K562 (cell line): ENCODE measurements at places on chromosomes 2 and 18.

- DNase-seq: no peak
Observed at GRCh38 chr2:96537734-96538486, 1.4 kb downstream of the ARID5A start.

DNA sequence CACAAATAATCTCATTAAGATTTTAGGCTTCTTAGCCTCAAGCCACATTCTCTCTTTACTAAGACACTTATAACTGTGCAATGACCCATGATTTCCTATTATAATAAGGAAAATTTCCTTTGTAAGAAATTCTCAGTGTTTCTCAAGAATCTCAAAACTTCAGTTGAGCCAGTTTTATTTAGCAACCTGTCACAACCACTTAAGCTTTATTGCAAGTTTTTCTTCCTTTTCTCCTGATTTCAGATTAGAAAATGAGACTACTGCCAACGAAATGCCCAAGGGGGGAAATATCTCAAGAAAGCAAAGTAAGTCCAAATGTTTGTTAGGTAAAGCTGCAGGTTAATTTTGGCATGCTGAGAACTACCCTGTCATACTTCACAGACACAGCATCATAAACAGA is 178.5 kb downstream of the THADA start:
- no peak for DNase-seq

- DNase-seq: no peak
Observed at GRCh38 chr2:151904807-151905206, 76.6 kb upstream of the ARL5A start.

- DNase-seq: no peak
Observed at GRCh38 chr2:168722592-168722991, 79.8 kb upstream of the NOSTRIN start.

GRCh38 chr18:33128581-33128980 is 311.9 kb downstream of the CCDC178 start:
- no peak for DNase-seq

DNA sequence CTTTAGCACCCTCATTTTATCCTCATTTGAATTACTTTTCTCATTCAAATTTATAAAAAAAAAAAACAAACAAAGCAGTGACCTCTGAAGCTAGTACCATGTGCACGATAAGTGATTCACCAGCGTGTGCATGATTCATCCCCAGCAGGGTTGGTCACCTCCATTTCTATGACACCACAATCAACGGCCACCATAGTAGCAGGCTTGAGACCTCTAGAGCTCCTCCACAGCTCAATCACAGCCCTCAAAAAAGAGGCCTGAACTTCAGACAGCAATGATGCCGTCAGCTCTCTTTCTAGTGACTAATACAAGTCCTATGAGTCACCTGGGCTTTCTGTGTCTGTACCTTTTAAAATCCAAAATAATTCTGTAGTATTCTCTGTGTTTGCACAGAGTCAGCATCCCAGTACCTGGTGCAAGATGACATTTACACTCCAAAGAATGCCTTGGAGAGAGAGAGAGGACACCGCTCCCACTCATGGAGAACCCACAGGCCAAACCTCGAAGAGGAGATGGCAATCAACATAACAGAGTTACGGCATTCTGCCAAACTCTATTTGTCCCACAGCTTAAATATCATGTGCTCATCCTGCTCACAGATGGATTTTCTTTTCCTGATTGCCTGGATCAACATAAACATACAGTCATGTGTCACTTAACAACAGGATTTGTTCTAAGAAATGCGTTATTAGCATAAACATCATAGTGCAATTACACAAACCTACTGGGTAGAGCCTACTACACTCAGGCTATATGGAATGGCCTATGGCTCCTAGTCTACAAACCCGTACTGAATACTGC is 58.7 kb downstream of the L3MBTL4 start:
- DNase-seq: no peak

DNA sequence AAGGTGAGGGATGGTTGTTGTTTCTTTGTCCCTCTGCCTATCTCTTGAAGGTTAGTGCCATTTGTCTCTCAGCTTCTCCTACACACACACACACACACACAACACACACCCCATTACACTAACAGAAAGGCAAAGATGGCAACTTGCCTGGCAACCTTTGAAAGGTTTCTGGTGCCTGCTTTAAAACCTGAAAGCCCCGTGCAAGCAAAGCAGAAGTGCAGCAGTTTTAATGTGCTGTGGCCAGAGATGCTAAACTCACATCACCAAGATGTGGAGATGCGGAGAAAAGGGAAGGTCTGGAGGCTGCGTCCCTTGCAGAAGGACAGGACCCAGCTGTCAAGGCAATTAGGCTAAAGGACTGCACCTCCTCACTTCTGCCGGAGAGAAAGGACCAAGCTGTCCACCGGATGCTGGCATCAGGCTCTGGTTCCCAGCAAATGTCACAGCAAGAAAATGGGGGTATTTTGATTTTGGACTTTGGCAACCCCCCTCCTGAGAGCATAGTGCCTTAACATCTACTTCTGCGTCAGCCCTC is 196.4 kb downstream of the ARL4C start:
- no peak for DNase-seq

GRCh38 chr2:151087377-151087776 is 174.3 kb downstream of the RBM43 start:
- DNase-seq: no peak

DNA sequence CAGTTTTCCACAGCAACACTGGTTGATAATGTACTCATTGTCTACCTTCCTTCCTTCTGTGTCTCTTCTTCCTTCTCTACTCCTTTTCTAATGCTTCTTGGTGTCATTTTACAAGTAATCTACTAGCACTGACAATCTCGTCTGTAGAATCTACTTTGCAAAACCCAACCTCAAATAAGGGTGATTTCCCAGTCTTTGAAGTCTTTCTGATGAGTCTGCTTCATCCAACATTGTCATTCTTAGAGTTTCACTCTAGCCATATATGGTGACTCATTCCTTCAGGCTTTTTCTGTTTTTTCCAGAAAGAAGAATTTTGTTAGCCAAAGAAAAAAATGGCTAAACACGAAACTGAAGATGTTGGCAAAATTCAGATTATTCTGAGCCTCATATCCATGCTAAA is 288.7 kb downstream of the MBD2 start:
- DNase-seq: no peak

- no peak for DNase-seq
Observed at GRCh38 chr2:159225025-159226016, 61.2 kb downstream of the WDSUB1 start.

- peak; percentile 15 for DNase-seq
Observed at GRCh38 chr2:174120346-174120745, 128.0 kb downstream of the OLA1 start.

DNA sequence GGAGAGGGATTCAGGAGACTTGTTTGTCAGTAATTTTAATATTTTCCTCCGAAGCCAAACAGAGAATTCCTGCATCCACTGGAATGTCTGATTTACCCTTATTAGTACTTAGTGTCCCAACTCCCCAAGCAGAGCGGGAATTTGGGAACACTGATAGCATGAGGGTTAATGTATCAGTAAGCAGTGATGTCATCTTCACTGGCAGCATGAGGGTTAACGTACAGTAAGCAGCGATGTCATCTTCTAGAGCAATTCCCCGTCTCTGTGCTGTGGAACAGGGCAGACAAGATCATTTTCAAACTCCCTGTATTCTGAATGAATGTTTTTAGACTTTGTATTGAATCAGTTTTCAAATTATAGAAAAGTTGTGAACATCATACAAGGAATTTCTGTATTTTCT is 228.9 kb downstream of the ZNF407 start:
- no peak for DNase-seq

DNA sequence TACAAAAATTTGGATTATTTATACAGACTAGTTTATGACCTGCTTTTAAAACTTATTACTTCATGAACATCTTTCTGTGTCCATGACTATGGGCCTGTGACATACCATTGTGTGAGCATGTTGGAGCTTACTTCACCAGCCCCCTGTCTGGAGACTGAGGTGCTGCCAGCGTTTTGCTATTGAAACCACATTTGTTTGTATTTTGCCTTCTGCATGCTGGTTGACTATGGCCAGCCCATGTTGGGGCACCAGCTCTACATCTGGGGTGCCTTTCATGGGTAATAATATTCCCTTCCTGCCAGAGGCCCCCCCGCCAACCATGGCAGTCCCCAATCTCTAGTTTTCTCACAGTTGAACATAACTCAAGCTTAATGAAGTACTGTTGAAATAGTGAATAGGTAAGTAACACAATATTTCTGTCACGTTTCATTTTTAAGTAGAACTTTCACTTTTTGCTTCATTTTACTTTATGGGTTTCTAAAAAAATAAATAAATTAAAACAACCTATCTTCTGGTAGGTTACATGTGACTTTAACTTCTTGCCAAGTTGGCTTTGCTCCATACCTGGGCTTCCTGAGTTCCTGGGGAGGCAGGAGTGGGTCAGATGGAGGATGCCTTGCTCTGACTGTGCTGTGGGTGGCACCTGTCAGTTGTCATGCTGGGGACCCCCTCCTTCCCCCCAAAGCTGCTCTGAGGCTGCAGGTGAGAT is 63.9 kb downstream of the DGKD start:
- no peak for DNase-seq

DNA sequence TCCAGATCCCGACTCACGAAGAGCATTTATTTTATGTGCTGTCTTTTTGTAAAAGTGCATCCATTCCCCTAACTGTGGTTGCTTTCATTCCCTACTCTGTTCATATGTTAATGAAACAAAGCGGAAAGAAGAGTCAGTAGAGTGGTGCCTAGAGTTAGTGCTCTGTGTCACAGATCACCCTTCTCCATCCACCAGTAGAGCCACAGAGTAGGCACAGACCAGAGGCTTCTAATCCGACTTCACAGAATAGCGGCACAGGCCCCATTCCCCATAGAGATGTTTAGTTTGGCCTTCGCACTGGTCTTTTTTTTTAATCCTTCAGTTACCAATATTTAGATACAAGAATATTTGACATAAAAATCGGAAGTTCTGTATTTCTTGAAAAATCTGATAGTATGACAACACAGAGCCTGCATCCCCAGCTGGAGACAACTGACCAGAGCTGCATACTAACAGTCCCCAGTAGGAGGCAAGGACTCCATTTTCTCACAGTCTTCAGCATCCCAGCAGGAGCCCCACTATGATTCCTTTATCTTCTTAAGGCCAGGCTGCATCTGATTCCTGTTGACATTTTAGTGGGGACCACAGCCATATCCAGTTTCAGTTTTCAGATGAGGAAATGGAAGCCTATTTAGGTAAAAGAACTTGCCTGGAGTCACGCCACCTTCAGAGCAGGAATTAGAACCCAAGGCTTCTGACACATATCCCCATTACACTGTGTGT is 7.0 kb downstream of the G6PC2 start:
- DNase-seq: peak; percentile 68

DNA sequence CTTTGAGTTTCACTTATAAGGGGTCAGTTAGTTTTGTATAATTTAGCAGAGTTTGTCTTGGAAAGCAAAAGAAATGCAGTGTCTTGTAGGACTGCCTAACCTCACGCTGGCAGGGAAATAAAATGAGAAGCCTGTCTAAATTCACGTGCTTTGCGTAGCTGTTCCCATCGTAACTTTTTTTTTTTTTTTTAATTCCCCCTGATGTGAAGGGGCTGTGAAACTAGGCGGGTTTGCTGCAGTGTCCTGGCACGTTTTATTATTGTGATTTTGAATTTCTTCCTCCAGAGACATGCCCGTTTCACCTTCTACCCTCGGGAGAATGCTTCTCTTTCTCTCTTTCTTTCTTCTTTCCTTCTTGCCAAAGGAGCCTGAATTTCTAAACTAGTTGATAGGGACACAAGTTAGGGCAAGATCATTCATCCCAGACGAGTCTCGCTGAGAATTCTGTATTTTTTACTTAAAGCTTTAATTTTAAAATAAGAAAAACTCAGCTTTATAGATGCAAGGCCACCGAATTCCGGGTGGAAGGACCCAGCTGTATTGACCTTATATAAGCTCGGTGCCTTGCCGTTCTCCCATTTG is 2.3 kb downstream of the MEIS1 start:
- no peak for DNase-seq

DNA sequence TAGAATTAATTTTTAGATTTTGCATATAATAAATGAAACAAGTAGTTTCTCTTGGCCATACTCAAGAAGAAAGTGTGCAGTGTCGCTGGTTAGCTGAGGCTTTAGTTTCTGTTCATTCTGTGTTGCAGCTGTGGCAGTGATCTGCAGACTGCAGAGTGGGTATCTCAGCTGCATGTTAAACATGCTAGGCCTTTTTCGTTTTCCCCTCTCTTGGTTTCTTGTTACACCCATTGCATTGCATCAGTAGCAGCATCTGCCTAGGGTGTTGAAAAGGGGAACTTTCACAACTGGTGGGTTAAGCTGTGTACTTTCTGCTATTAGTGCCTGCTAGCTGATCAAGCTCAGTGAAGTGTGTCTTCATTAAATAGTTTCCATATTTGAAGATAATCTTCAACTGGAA is 51.3 kb downstream of the ACSL3 start:
- no peak for DNase-seq

DNA sequence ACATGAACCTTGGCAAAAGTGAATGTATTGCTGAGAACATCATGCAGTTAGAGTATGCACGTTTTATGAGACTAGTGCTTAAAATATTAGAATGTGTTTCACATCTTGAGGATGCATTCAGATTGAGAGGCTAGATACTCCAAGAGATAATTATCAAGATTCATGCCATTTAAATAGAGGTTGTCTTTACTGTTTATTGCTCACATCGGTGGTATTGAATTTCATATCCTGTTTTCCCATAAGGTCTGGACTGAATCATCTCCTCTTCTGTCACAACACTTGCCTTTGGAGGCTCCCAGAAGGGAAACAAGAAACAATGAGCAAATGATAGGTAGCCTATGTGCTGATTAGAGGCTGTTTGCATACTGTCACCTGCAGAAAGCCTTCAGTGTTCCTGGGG is 83.8 kb downstream of the CLHC1 start:
- DNase-seq: no peak

DNA sequence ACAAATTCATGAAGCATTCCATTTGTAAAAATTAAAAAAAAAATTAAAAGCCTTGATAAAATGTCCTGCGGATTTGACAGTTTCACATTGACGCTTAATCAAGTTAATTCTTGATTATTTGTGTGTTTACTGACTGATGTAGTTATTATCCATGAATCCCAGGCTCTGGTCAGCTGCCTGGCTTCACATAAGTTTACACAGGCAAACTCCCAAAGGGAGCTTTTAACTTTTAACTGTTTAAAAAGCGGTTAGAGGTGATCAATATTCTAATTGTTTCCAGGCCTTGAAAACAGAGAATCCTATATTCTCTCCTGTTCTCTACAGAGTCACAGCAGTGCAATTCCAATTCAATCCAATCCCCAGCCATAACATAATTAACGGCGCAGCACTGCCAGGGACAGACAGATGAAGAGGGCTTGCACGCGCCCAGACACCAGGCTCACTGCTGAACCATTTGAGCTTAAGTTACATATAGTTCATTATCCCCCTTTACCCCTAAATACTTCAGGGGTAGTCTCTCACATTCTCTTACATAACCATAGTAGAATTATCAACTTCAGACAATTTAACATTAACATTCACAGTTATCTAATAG is 47.5 kb downstream of the ATP8B1 start:
- DNase-seq: no peak

- DNase-seq: no peak
Observed at GRCh38 chr2:52572469-52572894, 1195.1 kb upstream of the CHAC2 start.
